ENCODE measurements at places on chromosomes 7 and 10.

GRCh38 chr7:31814187-31814586 lies 127.2 kb downstream of the PPP1R17 start:
- no peak for DNase-seq

DNA sequence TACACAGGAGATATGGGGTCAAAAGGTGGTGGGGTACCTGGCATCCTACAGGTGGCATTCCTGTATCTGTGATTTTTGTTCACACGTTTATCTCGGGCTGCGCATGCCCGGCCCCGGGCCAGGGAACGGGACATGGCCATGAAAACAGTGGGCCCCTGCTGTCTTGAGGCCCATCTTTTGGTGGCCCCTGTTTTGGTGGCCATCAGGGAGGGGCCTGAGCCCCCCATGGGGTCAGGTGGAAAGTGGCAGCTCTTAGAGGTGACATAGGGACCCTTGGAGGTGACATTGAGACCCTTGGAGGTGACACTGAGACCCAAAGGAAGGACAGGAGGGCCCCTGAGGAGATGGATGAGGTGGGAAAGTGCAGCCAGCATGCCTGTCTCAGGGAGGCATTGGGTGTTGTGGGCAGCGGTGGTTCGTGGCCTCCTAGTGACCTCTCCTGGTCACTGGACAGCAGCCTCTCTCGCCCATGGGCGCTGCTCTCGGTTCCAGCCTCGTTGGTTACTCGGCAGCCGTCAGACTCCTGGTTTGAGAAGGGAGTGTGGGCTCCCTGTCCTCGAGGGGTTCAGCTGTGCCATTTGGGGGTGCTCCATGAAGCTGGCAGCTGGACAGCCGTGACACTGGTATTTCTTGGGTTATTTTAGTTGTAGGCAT lies 39.9 kb downstream of the INPP5A start:
- no peak for DNase-seq

GRCh38 chr10:22379059-22379458 lies 33.8 kb downstream of the SPAG6 start:
- DNase-seq = no peak

- no peak for DNase-seq
These were observed 299.6 kb downstream of the INHBA start for GRCh38 chr7:41403291-41403690.

DNA sequence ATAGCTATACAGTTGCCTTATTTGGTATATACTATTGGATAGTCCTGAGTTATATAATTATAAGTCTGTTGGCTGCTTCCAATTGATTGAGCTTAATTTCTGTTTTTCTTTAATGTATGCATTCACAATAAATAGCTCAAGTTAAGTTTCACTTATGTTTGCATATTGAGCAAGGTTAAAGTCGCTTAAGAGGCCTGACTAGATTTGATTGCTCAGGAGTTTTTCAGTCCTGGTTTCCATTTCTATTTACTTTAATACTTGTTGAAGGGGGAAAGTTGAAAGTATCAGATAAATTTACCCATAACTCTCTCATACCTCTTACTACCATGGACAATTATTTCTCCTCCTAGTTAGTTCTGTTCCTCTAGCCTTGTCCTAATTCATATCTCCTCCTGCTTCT lies 294.7 kb downstream of the ARL4A start:
- DNase-seq = no peak

DNA sequence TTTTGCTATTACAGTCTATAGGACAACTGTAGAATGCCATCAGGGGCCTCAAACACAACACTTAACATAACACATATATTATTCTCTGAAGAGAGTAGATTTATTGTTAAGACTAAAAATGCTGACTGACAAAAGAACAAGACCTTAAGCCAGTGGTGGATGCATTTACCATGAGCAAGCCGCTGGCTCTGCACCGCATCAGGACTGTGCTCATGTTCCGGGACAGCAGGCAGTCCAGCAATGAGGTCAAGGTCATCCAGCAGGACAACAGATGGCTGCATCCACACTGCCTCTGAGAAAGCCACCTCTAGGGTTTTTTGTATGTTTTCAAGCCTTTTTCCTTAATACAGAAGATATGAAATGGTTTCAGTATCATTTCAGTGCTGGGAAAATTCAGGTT lies 23.8 kb downstream of the PEX1 start:
- no peak for DNase-seq

- DNase-seq = no peak
These were observed 9.1 kb downstream of the LANCL2 start for GRCh38 chr7:55374213-55374612.

- no peak for DNase-seq
These were observed 441.2 kb downstream of the PLXDC2 start for GRCh38 chr10:20257422-20257821.

DNA sequence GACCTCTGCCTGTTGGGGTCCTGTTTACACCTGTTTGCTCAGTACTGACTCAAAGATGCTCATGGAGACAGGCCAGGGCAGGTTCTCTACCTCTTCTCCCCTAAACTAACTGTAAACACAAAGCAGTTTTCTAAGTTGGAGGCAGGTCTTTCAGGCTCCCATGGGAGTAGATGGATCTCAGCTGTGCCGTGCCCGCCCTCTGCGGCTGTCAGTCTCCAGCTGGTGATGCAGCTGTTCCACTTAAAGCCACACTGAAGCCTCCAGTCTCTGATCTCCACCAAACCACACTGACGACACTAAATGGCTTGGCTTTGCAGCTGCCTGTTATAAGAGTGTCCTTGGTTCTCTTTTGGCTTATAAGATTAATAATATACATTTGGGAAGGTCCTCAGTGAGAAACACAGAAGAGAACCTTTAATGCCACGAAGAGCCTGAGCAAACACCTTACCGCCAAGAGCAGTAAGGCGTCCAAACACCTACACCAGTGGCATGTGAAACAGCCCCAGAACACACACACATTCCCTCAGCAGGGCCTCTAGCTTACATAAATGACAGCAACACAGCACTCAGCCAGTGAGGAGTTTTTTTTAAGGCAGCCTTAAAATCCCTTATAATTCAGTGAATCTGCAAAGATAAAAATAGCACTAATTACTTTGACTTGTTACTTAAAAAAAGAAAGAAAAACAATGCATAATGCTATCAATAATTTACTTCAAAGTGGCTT lies 60.4 kb upstream of the KCNIP2 start:
- DNase-seq = peak; percentile 61

DNA sequence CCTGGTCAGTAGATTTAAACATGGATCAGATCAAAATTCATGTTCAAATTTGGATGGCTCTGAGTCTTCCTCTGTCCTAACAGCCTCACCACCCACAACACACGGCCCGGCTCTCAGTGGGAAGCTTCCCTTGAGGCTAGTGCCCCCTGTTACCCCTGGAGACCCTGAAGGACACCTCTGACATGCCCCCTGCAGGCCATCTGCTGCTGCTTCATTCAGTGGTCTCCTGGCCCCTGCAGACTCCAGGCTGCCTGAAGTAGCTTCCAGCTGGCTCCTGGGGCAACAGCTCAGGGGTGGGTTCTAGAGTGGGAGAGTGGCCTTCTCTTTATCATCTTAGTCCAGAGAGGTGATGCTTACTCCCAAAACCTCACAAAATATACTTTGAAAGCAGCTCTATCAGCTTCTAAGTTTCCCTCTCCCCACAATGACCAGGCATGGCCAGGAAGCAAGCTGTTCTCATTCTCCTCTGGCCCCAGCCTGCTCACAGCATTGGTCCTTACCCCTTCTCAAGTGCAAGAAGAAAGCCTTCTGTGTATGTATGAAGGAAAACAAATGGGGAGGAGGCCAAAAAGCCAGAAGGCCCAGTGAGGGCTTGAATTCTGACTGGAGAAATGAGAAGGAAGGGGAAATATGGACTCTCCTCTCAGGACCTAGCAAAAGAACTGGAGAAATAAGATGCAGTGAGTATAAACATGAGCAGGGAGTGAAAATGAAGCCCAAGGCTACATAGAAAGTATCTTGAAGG lies 189.6 kb upstream of the INHBA start:
- DNase-seq = no peak

GRCh38 chr7:37452346-37452745 lies 3.7 kb upstream of the ELMO1 start:
- no peak for DNase-seq

DNA sequence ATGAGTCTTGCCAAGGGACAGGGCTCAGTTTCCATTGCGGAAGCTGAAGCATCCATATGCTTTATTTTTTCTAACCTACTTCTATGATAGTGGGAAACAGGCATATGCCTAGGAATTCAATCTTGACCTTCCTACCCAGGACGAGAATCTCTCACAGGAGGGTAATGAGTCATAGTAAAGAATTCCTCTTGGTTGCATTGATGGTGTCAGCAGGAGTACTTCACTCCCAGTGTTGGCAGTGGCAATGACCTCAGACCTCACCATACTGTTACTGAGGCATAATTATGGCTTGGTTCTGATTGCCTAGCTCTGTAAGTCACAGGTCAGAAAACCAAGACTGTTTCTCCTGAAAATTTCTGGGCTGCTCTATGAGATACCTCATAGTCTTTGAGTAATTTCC lies 552.9 kb downstream of the ARL4A start:
- DNase-seq = peak; percentile 61

DNA sequence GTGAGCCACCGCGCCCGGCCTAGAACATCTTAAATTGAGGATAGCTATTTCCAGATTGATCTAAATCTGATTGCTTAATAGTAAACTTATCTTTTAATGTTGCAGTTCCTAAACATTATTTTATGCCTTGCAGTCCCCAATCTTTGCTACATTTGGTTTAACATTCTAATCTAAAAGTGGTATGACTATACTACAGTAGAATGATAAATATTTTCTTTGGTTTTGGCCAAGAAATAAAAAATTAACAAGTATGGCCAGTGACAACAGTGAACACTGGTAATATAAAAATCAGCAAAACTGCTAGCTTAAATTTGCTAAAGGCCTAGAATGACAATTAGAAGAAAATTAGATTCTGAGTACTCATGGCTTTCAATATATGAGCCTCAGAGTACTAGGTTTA lies 73.5 kb downstream of the CDK6 start:
- DNase-seq = no peak
